ENCODE measurements at places on chromosomes 3 and 15.
A peak's percentile ranks its signal among the peaks of the same experiment; 100 is the strongest.

- no peak for DNase-seq
Observed at GRCh38 chr15:58433597-58434333, 2.0 kb downstream of the LIPC start.

- DNase-seq, result no peak
Observed at GRCh38 chr3:46495901-46496456, 1.8 kb upstream of the RTP3 start.

- DNase-seq, result no peak
Observed at GRCh38 chr15:49148298-49148697, 7.1 kb downstream of the COPS2 start.

GRCh38 chr3:111301238-111301798, 229.7 kb downstream of the NECTIN3 start:
- DNase-seq, result no peak

GRCh38 chr3:115706311-115706829, 83.1 kb downstream of the GAP43 start:
- DNase-seq, result no peak

- DNase-seq, result no peak
Observed at GRCh38 chr3:183411216-183411922, 17.1 kb downstream of the MCF2L2 start.

GRCh38 chr3:102090721-102091045, 241.4 kb downstream of the NFKBIZ start:
- DNase-seq, result no peak

DNA sequence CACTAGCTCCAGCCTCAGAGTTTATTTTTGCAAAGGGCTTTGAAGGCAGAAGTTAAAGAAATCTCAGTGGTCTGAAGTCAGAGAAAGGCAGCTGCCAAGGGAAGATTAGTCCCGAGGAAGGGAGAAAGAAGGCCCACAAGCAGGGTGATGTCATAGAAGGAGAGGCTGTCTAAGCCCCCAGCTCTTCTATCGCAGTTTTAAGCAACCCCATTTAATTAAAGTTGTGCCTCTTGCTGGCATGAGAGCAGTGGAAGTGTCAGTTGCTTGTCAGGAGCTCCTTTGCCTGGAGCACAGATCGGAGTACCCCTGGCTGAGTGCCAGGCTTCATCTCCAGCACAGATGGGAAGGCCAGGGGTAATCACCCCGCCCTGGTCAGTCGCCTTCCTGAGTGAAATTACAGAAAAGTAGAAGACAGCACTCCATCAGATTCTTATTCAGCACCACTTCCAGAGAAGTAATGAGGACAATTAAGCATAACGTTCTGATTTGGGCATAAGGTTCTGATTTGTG, 530.7 kb downstream of the EPHB1 start:
- DNase-seq, result no peak

GRCh38 chr15:70974004-70974832, 81.6 kb downstream of the LRRC49 start:
- no peak for DNase-seq

DNA sequence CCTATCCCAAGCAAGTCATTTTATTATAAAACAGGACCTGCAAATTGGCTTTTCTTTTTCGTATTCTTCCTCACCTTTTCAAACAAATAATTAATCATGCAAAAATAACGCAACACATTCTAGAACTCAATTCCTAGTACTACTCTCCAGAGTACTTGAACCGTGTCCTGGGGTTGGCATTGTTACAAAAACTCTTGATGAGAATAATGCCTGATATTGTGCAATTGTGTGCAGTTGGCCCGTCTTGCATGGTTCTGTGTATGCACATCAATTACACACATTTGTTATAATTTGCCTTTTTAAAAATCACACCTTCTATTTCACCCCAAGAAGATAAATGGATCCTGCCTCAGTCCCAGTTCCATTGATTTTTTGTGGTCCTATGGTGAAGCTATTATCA, 205.4 kb downstream of the EPHB1 start:
- no peak for DNase-seq

DNA sequence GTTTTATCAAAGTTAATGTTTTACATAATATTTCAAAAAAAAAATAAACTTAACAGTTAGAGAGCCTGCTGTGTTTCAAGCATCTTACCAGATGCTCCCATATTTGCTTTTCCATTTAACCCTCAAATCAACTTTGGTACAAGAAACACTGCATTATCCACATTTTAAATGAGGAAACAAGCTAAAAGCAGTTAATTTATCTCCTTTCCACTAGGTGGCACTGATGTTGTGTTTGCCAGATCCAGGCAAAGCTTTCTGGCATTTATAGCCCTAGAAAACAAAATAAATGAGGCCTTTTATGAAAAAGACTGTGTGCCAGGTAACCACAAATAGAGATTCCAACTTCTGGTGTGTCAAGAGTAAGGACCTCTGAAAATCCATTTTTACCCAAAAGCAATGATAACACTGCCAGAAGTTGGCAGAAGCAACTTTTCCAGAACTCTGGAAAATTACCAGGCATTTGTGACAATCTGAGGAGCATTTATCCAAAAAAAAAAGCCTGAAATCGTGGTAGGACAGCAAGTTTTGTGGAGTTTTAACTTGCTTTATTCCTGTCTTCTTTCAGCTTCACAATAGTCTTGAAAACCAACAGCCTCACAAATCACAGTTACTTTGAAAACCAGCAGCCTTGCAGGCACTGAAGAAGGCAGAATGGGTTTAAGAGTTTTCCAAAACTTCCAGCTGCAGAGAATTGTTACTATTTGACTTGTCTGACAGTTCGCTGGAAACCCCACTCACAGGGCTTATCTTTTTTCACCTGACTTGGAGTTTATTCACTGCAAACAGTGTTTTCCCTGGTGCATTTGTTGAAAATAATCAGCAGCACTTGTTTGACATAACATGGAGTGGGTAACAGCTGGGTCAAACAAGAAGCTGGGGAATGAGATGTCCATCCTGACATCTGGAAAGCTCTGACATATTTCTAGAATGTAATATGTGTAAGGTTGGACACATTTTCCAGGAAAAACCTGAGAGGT, 9.2 kb downstream of the FAM162A start:
- peak; percentile 46 for DNase-seq

DNA sequence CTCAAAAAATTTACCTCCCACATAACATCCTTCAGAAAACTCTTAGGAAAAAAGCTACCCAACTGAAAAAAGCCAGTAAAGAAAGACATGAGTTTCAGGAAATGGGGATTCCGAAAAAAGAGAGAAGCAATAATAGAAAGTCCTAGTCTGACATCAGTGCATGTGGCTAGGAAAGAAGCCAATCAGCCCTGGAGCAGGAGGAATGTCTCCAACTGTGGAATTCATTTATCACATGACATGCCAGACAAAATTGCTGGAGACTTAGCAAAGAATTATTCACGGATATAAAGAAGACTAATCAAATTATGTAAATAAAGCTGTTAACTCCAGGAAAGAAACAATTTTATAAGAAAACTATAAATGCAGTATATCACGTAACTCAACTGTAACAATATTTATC, 258.9 kb upstream of the RARB start:
- DNase-seq, result no peak

DNA sequence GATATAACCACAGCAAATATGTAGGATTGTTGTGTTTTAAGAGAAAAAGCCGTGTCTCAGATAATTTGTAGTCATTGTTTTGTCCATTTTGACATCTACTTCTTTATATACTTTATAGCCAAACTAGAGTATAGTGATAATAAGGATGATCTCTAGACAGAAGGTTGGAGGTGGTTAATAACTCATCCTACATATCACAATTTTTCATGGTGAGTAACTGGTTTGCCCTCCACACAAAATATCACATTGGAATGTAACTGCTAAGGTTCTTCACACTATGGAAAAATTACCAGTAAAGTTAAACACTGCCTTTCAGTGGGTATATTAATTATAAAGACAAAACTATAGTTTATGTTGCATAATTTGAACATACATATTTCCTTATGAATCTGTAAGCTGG, 380.7 kb downstream of the LPP start:
- DNase-seq, result no peak

DNA sequence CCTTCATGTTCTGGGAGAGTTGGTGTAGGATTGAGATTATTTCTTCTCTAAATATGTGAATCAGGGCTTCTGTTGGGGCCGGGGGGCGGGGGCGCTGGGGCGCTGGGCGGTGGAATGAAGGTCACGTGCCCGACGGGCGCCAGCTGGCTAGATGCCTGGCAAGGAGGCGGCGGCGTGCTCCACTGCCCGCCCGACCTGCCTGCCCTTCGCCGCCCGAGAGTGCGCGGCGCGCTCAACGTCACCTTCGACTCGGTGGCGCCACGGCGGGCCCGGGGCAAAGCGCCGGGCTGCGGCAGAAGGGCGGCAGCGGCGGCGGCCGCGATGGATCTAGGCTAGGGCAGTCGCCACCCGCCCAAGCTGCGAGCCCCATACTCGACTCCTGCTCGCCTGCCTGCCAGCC, 47.0 kb upstream of the LHFPL4 start:
- peak; percentile 4 for DNase-seq

GRCh38 chr3:159234306-159234705, 432.5 kb downstream of the MFSD1 start:
- no peak for DNase-seq

GRCh38 chr15:98728082-98728810, 79.9 kb downstream of the IGF1R start:
- no peak for DNase-seq

DNA sequence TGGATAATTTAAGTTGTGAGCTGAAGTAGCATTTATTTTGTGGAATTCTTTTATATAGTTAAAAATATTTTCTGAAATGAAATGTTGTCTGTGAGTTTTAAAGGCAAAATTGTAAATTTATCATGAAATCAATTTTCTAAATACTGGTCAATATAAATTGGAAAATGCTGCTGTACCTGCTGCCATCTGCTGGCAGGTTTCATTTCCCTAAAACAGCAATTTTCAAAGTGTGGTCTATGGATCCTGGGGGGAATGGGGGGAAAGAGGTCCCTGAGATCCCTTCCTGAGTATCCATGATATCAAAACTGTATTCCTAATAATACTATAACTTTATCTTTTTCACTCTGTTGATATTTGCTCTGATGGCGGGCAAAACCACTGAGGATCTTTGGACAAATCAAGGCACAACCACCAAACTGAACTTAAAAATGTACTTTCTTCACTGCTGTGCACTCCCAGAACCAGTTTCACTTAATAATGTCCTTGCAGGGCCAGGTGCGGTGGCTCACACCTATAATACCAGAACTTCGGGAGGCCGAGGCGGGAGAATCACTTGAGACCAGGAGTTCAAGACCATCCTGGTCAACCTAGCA, 17.2 kb upstream of the CCR4 start:
- DNase-seq, result no peak

DNA sequence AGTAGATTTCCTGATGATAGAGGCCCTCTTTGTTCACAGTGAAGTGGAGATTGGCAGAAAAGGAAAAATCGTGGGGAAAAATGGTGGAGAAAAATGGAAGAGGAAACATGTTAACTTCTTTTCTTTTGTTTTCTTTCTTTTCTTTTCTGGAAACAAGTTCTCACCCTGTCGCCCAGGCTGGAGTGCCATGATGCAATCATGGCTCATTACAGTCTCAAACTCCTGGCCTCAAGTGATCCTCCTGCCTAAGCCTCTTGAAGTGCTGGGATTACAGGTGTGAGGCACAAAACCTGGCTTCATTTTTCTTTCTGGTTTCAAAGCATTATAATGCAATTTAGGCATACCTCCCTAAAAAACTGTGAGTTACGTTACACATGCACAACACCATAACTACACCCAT, 464.2 kb downstream of the MECOM start:
- DNase-seq, result no peak

DNA sequence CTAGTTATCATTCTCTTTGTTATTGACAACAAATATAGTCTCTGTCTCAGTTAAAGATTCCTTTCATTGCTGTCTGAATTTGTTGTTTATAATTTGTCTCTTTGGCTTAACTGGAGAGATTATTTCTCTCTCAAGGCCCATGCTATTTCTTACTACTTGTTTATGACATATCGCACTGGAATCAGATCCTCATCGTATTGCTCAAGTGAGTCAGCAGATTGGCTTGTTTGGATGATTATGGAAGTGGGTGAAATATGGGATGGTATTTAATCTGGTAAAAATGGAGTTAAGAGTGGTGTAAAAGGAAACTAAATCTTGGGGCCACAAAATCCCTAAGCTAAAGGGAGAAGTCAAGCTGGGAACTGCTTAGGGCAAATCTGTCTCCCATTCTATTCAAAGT, 613.1 kb downstream of the SI start:
- DNase-seq, result no peak

- no peak for DNase-seq
Observed at GRCh38 chr3:136385457-136385856, 135.3 kb downstream of the PCCB start.

GRCh38 chr3:85254738-85255137, 295.9 kb downstream of the CADM2 start:
- DNase-seq, result no peak

DNA sequence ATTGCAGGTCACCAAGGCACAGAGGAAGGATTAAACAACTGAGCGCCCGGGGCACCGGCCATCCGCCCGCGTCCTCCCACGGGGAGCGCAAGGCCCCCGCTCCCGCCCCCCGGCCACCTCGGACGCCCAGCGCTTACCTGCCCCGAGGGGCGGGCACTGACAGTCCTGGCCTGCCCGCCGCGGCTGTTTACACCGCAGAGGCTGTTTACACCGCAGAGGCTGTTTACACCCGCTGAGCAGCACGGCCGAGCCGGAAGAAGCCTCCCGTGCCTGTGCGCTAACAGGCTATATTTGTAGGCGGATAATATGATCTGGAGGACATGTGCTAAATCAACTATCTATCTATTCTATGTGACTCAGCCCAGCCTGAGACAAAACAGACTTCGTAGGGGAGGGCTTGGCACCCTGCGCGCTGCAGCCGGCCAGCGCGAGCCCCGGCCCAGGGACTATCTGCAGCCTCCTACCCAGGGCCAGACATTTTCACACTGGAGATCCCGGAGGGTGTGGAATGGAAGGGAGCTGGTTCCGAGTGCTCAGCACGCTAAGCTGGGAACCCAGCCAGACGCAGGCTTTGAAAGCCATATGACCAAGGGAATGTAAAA, at the start of gene LRRC2:
Gene LRRC2 (minus strand): TSS at position 263 of the 602 bp plus-strand sequence. CDS start 14,711 bp downstream, outside the sequence.
- peak; percentile 15 for DNase-seq

- no peak for DNase-seq
Observed at GRCh38 chr15:75749820-75750219, 37.2 kb upstream of the CSPG4 start.

DNA sequence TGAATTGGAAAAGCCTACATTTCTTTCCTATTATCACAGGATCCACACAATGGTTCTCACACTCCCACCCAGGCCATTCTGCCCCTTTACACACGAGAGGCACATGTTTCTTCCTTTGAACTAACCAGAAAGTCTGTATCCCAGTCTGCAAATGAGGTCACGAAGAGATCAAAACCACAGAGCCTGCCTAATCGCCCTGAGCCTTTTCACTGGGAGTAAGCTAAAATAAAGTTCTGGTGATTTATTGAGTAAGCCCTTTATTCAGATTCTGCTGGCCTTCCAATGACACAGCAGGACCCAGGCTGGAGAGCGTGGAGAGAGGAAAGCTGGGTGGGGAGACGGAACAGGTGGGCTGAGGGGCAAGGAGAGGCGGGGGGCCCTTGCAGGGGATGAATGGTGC, 78.7 kb downstream of the ATP1B3 start:
- no peak for DNase-seq

DNA sequence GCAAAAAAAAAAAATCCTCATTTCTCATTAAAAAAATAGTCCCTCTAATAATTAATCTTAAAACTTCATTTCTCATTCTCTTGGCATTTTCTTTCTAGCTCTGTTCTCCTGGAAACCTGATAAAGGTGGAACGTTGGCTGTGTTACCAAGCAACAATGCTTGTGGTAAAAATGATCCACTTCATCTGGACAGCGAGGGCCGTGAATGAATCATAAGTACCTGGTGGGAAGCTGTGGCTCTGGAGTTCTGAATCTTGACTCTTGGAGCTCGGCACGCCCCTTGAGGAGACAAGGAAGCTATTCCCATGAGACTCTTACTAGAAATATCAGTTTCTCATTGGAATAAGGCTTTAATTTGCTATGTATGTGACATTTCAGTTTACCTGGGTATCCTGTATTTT, 32.5 kb downstream of the BCL2L10 start:
- no peak for DNase-seq

All from immature natural killer cell (primary cell).